WTC11 (cell line): ENCODE measurements at places on chromosomes 13 and 19.
A peak's percentile ranks its signal among the peaks of the same experiment; 100 is the strongest.

DNA sequence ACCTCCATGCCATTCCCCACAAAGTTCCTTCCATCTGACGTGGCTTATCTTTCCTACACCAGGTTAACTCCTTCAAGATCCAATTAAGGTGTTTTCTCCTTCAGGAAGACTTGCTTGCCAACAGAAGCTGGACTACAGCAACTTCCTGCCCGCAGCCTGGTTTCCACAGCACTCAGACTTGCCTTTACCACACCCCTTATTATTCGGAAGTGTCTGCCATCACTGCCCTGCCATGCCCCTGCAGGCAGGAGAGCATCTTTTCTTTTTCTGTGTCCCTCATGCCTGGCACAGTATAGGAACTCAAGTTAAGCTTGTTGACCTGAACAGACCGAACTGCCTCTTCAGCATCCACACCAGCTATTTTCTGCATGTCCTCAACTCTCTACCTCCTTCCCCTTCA lies 168.0 kb downstream of the FOXO1 start:
- no peak for DNase-seq

GRCh38 chr19:39154629-39155100 lies 29.1 kb downstream of the PAK4 start:
- peak; percentile 56 for DNase-seq

DNA sequence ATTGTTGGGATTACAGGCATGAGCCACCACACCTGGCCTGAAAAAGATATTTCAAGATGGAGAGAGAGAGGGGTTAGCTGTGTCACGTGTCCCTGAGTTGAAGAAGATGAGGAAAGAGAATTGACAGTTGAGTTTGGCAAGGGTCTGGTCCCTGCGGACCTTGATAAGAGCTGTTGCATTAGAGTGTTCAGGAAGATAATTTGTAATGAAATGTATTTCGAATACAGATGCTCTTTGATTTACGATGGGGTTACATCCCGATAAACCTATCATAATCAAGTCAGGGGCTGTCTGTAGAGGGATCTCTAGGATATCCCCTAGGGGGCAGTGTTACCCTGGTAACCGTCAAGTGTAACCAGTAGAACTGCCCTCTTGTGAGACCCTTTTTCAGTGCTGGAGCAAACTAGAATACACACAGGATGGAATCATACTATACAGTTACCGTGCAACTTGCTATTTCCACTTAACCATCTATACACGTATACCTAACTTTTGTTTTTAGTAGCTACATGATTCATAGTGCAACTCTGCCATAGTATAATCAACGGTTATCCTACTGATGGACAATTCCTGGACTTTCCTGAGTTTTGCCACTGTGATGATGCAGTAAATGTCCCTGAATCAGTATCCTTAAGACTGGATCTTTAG lies 1.5 kb upstream of the ELOF1 start:
- peak; percentile 66 for DNase-seq

DNA sequence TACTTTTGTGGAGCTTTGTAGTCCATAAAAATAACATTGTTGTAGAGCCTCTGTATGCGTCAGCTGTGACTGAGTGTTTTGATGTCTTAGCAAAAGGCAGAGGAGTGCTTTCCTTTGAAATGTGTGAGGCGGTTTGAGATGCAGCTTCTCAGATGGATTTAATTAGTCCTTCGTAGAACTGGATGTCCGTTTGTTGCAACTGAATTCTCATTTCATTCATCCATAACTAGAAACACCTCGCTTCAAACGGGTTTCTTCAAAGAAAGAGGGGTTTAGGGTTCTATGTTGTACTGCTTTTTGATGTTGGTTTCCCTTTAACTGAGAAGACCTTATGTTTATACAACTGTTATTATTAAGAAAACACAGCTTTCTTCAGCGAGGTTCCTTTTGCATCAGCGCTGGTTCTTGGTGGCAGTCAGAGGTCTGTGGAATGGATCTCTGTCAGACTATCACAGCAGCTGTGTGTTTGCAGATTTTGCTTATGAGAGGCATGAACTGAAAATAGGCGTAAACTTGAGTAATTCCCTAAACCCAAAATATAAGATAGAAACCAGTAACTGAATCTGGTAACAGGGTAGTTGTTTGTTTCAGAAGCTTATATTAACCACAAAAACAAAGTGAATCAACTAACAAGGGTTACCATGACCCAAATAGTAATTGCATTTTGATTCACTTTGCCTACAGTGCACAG lies 194.4 kb downstream of the GGACT start:
- DNase-seq = no peak

- no peak for DNase-seq
Measured at GRCh38 chr13:34748596-34748995, 193.5 kb upstream of the NBEA start.

GRCh38 chr19:5299137-5299536 lies 41.5 kb downstream of the PTPRS start:
- no peak for DNase-seq

DNA sequence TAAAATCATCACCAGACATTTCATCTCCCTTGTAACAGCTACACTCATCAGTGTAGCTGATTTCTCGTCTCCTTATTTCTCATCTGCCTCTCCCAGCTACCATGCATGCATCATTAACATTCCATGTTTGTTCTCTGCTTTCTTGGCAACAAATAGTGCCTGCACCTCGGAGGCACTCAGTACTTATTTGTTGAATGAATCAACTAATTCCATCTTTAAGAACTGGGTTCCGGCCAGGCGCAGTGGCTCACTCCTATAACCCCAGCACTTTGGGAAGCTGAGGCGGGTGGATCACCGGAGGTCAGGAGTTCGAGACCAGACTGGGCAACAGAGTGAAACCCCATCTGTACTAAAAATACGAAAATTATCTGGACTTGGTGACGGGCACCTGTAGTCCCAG lies 63.9 kb upstream of the GTF3A start:
- no peak for DNase-seq

GRCh38 chr13:40069173-40070044 lies 413.9 kb downstream of the COG6 start:
- peak; percentile 78 for DNase-seq

- no peak for DNase-seq
Measured at GRCh38 chr13:80881495-80881894, 540.6 kb upstream of the SPRY2 start.

DNA sequence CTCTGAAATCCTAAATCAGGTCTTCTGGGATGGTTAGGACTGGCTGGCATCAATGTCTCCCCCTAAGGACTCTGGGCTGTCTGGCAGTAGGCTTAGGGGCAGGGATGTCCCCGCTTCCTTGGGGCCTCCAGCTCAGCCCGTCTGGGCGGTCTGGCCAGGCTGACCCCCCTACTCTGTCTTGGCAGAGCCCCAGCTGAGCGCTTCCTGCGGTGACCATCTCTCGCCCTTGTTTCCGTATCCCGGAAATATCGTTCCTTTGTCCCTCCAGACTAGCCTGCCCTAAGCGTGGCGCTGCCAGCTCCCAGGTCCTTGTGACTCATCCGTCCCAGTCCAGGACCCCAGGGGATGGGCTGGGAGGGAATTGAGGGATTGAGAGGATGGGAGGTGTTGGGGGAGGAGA lies 11.3 kb downstream of the GTPBP3 start:
- peak; percentile 54 for DNase-seq

GRCh38 chr19:55625004-55625326 lies 599 bp upstream of the ZNF784 start:
- DNase-seq = no peak

DNA sequence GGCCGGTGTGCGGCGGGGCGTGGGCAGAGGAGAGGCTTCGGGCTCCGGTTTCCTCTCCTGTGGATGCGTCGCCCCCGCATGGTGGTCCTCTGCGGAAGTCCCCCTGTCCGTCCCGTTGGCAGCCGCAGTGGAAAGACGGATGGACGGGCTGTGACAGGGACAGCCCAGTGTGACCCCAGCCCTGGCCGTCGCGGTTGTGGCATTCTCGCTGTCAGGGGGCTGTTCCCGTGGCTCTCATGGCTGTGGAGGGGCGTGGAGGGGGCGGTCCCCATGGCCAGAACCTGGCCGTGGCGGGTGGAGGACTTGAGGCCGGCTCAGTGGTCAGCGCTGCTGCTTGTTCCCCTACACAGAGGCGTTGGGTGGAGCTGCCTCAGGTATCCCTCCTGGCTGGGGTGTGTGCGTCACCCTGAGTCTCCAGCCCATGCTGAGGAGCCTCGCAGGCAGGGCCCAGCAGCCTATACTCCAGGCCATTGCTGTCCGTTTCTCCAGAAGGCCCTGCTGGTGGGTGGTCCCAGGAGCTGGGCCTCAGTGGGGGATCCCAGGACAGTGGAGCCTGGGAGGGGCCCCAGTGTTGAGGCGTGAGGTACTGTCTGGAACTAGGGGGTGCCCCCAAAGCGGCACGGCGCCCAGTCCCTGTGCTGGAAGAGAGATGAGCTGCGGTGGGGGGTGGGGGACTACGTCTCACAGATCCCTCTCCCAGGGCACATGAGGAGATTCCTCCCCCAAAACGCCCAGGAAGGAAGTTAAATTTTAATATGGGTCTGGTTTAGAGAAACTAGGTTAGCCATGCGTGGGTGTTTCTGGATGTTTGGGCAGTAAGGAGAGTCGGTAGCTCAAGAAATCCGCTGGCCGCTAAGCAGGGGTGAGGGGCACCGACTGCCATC lies 20.3 kb downstream of the CSNK1G2 start:
- DNase-seq = no peak

- DNase-seq = peak; percentile 26
Measured at GRCh38 chr19:38617764-38618589, at the start of gene MAP4K1. TSS of gene MAP4K1 (minus strand) at chr19:38617953. CDS start at chr19:38617895, 58 bp downstream.

DNA sequence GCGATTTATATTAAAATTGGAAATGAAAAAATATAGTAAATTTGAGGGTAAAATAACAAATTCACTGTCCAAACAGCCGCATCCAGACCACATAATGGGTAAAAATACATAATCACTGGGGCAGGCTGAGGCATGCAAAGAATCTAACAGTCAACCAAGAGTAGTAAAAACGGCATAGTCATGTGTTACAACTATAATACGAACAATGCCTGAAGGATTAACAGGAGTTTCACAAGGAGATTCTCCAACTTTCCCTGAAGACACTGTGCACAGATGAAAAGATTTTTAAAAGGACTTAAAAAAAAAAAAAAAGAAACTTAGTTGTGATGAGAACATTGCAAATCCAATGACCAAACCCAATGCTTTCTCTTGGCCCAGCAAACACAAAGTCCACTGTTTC lies 20.4 kb upstream of the ATXN8OS start:
- no peak for DNase-seq

GRCh38 chr19:29566496-29567054 lies 39.5 kb upstream of the POP4 start:
- no peak for DNase-seq

DNA sequence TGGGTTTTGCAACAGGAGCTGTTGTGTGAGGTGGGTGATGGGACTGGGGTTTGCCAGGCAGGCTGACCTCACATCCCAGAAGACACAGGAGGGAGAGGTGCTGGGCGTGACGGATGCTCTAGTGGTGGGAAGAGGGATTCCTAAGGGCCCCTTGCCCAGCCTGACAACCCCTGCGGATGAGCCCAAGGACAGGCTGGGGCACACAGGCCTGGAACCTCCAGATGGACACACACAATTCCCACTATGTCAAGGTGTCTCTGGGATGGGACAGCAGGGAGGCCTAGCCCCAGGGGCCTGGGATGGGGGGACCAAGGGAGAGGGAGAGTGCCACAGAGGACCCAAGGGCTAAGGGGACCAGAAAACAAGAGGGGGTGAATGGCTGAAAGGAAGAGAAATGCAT lies 191.5 kb downstream of the ZNF536 start:
- DNase-seq = no peak

DNA sequence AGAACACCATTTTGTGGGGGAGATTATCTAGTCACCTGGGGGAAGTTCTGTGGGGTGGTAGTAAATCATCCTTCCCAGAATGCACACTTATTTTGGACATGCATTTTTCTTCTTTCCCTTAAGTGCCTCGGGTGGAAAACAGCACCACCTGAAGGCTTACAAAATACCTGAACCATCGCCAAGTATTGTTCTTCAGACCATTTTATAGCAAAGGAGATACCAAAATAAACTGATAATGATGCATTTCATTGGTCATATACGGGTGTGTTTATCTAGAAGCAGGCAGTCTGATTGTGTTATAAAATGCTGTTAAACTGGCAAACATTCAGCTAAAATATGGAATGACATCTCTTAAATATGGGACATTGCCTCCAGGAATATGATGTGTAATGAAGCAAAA lies 1034.7 kb downstream of the SLITRK1 start:
- no peak for DNase-seq

GRCh38 chr13:103952183-103952582 lies 886.0 kb upstream of the SLC10A2 start:
- no peak for DNase-seq

DNA sequence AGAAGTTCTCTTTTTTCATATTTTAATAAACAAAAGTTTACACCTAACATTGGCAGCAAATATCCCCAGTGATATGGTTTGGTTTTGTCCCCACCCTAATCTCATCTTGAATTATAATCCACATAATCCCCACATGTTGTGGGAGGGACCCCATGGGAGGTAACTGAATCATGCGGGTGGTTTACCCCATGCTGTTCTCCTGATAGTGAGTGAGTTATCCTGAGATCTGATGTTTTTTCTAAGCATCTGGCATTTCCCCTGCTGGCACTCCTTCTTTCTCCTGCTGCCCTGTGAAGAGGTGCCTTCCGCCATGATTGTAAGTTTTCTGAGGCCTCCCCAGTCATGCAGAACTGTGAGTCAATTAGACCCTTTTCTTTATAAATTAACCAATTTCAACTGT lies 214.7 kb downstream of the SLITRK1 start:
- DNase-seq = no peak

GRCh38 chr19:51012661-51013190 lies 6.8 kb downstream of the KLK10 start:
- no peak for DNase-seq

- no peak for DNase-seq
Measured at GRCh38 chr19:49553451-49554271, 25.9 kb downstream of the RCN3 start.

DNA sequence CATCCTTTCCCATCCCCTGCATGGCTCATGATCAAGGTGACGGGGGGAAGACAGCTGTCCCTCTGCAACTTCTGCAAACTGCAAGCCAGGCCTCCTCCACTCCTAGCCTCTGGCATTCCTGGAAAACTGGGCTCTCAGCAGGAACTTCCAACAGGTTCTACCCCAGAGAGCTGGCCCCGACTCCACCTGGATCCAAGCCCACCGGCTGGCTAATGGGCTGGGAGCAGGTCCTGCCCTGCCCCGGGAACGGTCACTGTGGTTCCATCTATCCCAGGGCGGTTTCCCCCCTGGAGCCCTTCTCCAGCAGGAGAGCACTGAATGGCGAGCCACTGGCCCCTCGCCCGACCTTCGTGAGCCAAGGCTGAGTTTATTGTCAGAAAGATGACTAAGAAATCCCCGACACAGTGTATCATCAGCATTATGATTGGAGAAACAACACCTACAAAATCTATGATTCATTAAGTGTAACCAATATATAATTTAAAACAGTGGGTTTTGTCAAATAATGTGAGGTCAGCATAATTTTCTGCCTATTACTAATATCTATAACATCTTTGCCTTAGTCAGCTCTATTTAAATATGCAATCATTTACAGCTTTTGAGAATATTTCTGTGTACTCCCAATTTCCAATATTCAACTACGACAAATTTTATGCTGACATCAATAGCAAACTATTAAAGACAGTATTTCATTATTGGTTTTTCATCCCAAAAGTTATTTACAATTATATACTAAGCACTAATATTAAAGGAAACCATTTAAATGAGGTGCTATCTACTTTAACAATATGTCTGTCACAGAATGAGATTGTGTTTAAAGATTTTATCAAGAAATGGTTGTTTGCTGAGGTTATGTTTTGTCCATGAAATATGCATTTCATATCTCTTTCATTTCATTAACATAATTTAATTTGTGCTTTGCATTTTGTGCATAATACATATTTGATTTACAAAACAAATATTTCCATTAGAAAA lies 133.0 kb downstream of the URI1 start:
- DNase-seq = no peak
